ENCODE measurements at places on chromosomes 3 and 15.

DNA sequence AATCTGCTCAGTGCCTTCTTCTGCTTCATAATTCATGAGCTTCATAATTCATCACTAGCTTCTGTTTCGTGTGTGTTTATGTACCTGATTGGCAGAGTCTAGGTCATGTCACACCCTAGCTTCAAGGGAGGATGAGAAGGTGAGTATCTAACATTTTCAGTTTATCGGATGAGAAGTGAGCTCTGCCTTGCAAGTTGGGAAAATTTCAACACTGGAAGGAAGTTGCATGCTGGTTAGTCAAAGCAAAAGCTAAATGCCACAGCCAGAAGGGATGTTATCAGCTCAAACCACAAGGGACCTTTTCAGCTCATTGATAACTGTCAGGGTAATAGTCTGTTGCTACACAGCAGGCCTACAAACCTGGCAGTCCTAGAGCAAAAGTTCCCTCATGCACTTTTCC lies 7.3 kb upstream of the TNFSF10 start:
- DNase-seq: no peak

DNA sequence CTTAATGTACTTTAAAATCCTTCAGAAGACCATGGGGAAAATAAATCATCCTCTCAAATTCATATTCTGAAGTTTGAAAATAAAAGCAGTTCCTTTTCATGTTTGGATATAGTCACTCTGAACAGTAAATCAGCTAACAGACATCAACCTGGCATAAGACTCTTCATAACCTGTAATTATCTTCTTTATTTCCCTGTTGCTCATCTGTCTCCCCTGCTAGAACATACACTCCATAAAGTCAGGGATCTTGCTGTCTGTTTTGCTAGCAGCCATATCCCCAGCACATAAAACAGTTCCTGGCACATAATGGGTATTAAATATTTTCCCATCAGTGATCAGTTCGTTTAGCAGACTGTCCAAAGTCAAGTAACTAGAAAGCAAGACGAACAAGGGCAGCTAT lies 11.2 kb downstream of the VGLL4 start:
- DNase-seq: no peak

- DNase-seq: no peak
Measured at GRCh38 chr3:51966486-51966885, 768 bp downstream of the PCBP4 start.

- no peak for DNase-seq
Measured at GRCh38 chr3:50612234-50612882, 784 bp upstream of the CISH start.

- no peak for DNase-seq
Measured at GRCh38 chr3:127694467-127695215, 21.9 kb downstream of the ABTB1 start.

- DNase-seq: peak; percentile 20
Measured at GRCh38 chr3:42013691-42014457, 52.0 kb upstream of the ULK4 start.

DNA sequence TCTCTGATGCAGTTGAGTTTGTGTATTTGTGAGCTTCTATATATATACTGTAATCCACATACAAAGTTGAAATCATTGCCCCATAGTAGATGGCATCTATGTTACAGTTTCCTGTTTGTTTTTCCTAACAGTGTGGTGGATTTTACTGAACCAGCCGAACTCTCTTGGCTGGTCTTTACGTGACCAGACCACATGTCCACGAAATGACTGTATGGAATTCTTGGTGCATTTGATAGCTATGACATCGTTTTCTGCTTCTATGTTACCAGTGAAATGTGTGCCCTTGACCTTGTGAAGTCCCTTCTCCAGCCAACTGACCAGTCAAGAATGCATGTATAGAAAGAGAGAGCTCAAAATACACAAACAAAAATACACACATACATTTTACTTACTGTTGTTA lies 1.8 kb downstream of the KCNMB2 start:
- no peak for DNase-seq

DNA sequence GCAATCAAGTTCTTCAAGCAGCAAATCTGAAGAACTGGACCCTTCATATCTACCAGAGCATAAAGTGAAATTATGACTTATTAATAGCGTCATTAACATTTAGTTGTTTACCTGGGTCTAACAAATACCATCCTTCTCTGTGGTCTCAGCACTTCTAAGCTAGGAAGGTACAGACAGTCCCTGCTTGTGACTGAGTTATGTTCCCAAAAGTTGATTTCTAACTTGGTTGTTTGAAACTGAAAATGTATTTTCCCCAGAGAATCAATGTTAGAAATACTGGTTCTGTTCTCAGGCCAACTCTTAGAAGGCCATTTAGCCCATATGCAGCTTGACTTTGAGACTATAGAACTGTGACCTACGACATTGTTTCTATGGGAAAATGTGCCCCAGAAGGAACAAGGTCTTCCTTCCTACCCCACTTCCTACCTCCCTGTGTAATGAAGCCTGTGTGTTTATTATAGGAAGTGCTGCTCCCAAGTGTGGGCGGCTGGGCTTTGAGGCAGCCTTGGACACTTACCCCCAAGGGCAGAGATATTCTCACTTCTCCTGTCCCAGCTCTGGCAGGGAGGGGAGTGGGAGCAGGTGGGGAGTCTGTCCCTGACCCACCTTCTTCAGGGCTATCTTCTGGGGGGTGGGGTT lies 12.2 kb upstream of the MAPK6 start:
- no peak for DNase-seq

GRCh38 chr15:38555686-38556334 lies 8.8 kb downstream of the RASGRP1 start:
- DNase-seq: no peak

GRCh38 chr15:33451385-33451784 lies 140.6 kb downstream of the RYR3 start:
- no peak for DNase-seq

DNA sequence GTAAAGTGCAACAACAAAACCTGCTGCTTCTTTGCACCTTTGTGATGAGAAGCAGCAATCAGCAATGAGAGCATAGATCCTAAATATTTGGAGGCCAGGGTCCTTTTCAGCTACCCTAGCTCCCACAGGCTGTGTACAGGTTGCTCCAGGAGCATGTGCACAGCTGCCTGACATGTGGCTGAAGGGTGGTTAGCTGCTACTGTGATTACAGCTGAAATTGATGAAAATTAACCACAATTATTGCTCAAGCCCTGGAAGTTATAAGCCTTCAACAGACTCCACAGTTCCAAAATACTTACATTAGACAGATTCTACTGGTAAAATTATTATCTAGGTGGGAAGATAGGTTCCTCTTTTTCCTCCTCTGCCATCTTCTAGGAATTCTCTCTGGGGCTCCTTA lies 28.5 kb downstream of the COMMD2 start:
- no peak for DNase-seq

DNA sequence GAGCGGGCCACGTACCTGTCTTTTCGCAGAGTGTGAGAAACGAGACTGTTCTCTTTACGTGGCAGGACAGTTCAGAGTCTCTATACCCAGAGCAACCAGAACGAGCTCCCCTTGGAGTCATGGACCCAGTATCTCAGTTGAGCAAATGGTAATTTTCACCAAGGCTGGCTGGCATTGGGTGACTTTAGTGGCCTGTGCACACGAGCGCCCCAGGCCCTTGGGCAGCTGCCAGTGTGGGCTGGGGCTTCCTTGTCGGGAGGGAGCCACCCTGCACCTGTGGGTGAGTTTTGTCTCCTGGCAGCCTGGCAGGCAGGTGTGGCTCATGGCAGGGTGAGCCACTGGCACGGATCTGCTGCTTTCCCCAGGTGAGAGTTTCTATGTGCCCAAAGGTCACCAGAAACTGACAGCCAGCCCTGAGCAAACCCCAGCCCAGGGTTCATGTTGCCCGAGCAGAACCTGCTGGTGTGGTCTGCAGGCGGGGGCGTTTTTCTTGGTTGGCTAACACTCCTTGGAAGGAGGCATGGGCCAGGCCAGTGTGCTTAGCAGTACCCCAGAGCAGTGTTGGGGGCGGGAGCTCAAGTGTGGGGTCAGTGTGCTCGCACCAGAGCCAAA lies 135.0 kb downstream of the TJP1 start:
- no peak for DNase-seq

DNA sequence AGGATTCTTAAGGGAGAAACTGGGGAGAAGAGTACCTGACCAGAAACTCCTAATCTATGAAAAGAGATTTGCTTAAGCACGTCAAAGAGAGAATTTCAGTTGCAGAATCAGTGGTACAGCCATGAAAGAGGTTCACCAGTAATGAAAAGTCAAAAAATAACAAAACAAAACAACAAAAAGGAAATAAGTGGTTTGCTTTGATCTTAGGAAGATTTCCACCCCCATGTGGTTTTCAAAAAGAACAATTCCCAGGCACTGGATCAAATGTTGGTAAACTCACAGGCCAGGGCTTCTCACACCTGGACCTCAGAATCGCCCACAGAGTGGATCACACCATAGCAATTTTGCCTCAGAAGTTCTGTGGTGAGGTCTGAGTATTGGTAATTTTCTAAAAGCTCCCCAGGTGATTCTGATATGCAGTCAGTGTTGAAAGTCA lies 67.5 kb downstream of the TMEM39A start:
- DNase-seq: no peak

DNA sequence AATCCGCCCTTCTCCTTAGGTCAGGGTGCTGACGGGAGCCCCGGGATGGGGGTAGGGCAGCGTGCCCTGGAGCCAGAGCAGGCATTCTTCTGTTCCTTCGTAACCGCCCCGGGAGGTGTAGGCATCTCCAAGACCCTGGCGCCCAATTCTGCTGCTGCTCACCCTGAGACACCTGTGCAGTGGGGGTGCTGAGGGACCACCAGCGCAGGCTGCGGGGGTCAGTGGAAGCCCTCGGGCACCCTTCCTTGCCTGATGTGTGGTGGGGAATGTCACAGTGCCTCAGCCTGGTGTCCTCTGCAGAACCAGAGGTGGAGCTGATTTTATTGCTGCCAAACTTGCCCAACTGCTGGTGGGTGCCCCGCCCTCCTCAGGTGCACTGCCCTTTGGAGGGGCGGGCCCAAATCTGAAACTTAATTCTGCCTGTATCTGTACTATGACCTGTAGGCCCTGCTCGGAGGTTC lies 7.3 kb downstream of the CSK start:
- DNase-seq: no peak

- DNase-seq: no peak
Measured at GRCh38 chr15:70535071-70535954, 228.0 kb downstream of the UACA start.

DNA sequence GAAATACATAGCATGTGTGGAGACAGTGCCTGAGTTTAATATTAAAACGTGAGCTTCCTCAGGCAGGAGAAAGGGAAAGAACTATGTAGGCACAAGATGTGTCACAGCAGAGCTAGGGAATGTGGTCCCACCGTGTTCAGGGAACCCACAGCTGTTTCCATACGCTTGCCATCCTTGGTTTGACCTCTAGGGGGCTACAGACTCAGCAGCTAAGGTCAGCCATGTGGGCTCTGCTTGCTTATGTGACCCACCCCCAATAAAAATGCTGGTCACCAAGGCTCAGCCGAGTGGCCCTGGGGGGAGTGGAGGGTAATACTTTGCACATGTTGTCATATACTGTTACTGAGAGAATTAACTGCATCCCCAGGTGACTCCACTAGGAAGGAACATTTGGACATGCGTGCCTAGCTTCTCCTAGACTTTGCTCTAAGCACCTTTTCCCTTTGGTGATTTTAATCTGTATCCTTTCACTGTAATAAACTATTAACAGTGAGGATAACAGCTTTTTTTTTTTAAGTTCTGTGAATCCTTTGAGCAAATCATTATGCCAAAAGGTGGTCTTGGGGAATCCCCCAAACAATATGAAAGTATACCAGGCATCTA lies 3.3 kb downstream of the TUBGCP5 start:
- DNase-seq: peak; percentile 11

DNA sequence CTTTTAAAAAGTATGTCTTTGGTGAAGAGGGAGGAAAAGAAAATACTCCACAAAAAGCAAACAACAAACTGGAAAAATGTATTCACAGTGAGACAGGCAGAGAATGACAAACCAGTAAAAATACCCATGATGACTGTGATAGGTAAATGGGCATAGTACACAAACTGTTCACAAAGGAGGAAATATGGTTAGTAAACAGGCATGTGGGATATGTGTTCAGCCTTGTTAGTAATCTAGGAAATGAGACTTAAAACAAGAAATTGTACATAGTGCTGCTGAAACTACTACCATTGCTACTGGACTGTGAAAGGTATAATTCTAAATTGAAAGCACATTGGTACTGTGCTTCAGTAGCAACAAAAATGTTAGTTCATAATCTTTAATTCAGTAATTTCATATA lies 50.1 kb downstream of the UBE2E2 start:
- DNase-seq: no peak

DNA sequence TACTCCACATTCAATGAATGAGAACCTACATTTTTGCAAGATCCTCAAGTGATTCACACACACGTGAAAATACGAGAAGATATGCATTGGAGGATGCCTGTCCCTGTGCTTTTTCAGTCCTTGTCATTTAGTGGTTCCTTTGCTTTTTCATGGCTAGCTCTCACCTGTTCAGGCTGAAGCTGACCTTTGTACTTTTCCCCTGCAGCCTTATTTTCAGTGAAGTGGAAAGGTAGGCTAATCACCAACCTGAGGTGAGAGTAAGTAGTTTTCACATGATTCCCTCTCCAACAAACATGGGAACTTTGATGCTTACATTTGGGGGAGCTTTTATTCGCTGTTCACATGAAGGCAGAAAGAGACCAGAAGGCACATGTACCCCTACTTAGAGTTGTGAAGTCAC lies 8.3 kb downstream of the ITPR1 start:
- DNase-seq: no peak

DNA sequence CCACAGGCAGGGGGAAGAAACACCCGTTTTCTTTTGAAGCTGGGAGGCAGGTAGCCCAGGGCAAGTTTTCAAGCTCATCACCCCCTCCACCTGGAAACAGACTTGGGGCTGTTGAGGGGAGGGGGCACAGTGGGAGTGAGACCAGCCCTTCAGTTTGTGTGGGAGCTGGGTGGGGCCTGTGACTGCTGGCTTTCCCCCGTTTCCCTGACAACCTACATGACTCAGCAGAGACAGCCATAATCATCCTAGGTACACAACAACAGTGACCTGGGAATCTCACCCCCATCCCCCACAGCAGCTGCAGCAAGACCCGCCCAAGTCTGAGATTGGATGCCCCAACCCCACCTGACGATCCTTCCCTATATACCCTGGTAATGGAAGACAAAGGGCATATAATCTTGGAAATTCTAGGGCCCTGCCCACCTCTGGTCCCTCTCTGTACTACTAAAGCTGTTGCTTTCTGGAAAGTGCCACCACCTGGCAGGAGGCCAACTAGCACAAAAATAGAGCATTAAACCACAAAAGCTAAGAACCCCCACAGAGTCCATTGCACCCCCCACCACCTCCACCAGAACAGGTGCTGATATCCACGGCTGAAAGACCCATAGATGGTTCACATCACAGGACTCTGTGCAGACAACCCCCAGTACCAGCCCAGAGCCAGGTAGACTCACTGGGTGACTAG lies 422.2 kb upstream of the SGO1 start:
- no peak for DNase-seq

All from substantia nigra (tissue), 51 donors.